ENCODE measurements at places on chromosomes 3 and 15.

DNA sequence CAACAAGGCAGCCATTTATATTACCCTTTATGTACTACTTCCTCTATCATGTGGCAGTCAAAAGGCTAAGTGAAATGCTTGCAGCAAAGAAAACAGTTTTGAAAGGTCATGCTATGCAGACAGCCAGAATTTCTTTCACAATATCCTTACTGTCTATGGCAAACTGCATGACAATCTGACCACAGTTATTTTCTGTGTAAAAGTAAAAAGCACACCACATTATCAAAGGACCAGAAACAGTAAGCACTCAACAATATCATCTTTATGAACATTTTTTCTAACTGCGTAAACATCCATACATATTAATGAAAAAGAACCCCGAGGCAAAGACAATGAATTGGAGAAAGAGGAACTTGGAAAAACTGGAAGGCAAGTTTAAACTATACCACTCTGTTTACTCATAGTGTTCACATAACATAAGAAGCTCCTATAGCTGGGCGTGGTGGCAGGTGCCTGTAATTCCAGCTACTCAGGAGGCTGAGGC lies 47.9 kb downstream of the PIK3CB start:
- DNase-seq = no peak

DNA sequence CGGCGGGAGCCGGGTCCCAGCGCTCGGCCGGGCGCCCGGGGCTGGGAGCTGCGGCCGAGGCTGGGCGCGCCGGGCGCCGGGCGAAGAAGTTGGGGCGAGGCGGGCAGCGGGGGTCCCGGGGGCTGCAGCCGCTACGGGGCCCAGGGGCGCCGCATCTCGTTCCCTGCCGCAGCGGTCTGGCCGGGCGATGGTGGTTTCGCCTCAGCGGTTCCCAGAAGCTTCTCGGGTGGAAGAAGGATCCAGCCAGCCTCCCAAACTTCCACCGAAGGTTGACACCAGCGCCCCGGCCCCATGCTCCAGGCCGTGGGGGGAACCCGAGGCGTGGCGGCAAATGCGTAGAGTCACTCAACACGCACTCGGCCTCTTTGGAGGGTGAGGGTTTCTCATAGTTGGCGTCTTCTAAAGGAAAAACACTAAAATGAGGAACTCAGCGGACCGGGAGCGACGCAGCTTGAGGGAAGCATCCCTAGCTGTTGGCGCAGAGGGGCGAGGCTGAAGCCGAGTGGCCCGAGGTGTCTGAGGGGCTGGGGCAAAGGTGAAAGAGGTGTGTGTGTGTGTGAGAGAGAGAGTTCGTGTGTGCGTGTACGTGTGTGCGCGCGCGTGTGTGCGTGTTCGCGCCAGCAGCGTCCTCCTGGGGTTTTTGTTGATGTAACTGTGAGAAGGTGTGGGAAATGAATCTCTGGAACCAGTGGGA lies 940 bp downstream of the BOC start:
- DNase-seq = no peak

DNA sequence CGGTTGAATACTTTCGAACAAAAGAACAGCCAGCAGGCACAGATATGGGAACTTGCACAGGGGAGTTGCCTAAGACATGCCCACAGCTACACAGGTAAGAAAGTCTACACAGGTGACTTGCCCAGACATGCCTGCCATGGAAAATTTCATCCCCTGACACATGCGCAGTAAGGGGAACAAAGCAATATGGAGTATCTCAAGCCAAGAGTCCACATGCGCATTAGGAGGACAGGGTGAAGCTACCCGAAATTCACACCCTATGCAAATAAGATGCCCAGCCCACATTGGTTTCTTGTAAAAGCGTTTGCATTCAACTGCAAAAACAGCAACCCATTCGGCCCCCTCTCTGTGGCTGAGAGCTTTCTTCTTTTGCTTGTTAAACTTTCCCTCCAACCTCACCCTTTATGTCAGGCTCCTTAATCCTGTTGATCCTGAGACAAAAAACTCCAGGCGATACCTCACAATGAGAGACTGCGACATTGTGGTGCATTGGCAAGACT lies 49.3 kb upstream of the TRPM1 start:
- DNase-seq = no peak

DNA sequence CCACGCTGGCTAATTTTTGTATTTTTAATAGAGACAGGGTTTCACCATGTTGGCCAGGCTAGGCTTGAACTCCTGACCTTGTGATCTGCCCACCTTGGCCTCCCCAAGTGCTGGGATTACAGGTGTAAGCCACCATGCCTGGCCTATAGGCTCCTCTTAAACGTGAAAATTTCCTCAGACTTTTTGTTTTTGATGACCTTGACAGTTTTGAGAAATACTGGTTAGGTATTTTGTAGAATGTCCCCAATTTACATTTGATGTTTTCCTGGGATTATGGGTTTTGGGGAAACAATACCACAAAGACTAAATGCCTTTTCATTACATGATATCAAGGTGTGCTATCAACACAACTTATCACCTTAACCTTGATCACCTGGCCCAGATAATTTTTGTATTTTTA lies 20.7 kb downstream of the BCL2A1 start:
- no peak for DNase-seq

DNA sequence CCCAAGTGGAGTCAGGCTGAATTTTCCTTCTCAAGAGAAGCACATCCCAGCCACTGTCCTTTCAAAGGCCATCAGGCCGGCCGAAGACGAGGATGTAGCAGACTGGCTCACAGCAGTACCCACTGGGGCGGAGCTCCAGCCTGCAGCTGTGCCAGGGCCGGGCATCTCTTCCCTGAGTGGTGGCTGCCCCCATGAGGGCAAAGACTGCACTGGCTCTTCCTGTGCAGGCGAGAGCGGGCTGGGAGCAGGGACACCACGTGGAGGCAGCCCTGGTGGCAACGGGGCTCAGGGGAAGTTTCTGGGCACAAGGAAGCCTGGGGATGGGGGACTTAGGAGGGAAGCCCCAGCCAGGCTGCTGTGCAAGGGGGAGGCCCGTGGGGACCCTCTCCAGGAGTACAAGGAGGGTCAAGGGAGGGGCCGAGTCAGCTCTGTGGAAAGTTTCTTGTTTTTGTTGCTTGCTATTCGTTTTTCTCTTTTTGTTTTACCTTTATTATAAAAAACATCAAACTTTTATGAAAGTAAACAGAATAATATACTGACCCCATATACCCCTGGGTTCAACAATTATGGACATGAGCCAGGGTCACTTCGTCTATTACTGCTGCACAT lies 66.1 kb downstream of the RPN1 start:
- peak; percentile 17 for DNase-seq

GRCh38 chr3:76811418-76811817 lies 228.5 kb upstream of the ROBO2 start:
- DNase-seq = no peak

DNA sequence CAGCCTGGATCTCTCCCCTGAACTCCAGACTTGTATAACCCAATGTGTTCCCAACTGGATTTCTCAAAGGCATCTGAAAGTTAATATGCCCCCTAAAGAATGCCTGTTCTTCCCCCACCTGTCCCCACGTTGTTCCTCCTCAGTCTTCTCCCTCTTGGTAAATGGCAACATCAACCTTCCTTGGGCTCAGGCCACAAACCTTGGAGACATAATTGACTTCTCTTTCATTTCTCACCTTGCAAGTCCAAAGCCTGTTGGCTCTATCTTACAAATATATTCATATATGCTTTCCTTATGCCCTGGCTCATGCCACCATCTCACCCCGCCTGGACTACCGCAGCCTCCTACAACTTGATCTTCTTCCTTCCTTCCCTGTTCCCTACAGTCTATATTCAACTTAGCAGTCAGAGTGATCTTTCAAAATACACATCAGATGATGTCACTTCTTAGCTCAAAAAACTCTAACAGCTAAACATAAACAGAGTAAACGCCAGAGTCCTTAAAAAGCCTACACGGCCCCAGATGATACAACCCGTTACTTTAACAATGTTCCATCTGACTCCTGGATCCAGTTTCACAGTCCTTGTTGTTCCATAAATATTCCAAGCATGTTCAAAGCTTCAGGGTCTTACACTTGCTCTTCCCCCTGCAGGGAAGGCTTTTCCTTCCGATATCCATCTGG lies 66.2 kb downstream of the ETV5 start:
- no peak for DNase-seq

GRCh38 chr15:75985971-75986370 lies 26.3 kb downstream of the NRG4 start:
- DNase-seq = no peak

- DNase-seq = no peak
Observed at GRCh38 chr3:26682406-26682805, 59.8 kb downstream of the LRRC3B start.

- DNase-seq = no peak
Observed at GRCh38 chr15:52379395-52380106, 83.9 kb upstream of the MYO5C start.

DNA sequence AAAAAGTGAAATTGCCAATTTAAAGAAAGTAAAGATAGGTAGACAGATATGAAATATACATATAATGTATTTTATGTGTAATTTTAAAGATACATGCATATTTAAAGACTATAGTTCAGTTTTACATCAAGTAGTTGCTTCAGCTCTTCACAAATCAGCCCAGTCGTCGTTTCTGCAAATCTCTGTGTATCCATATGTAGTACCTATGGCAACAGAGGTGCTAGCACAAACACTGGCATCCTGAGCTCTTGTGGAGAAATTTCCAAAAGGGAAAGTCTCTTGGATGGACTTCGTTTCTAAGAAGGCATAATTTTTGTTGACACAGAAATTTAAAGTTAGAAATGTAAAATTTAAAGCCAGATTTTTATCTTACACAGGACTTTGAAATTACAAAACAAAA lies 1284.7 kb downstream of the ROBO1 start:
- no peak for DNase-seq

GRCh38 chr3:120601554-120601953 lies 5.4 kb downstream of the NDUFB4 start:
- no peak for DNase-seq

GRCh38 chr3:114272271-114272670 lies 21.6 kb upstream of the TIGIT start:
- DNase-seq = no peak

DNA sequence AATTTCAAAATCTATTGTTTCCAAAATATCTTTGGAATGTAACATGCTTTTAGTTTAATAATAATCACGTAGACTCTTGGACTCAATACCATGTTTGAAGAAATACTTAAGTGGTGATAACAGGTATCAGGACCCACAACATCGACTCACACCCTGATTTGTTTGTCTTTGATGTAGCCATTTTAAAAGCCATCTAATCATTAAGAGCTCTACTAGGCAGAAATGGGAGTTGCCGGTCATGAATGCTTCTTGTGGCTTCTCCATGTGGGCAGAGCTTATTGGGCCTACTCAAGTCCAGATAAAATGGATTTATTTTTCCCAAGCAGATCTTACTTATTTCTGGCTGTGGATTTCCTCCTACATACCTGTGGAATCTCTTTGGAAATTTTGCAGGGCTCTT lies 261.6 kb upstream of the NR2F2 start:
- DNase-seq = no peak

GRCh38 chr3:117052395-117052794 lies 342.8 kb downstream of the TUSC7 start:
- DNase-seq = no peak

- no peak for DNase-seq
Observed at GRCh38 chr3:132256989-132257388, 60.2 kb upstream of the ACP3 start.

GRCh38 chr15:80970658-80971057 lies 19.0 kb downstream of the MESD start:
- no peak for DNase-seq

- no peak for DNase-seq
Observed at GRCh38 chr3:177604181-177604580, 406.9 kb upstream of the TBL1XR1 start.

- DNase-seq = no peak
Observed at GRCh38 chr15:80660119-80660518, 35.0 kb upstream of the ABHD17C start.

DNA sequence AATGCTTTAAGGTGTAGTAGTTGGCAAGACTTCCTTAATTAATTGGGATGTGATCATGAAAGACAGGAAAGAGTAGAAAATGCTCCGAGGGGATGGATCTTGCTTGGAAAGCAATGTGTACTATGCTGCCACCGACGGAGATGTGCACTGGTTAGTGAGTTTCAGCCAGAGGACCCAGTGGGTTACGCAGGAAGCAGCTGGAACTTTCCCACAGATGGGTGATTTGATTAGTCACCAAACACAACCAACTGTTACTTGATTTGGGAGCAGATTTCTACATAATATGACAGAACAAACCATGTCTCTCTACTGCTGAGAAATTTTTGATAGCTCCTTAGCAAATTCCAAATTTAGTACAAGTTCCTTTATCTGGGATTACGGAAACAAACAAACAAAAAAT lies 245.4 kb upstream of the MCTP2 start:
- DNase-seq = no peak

DNA sequence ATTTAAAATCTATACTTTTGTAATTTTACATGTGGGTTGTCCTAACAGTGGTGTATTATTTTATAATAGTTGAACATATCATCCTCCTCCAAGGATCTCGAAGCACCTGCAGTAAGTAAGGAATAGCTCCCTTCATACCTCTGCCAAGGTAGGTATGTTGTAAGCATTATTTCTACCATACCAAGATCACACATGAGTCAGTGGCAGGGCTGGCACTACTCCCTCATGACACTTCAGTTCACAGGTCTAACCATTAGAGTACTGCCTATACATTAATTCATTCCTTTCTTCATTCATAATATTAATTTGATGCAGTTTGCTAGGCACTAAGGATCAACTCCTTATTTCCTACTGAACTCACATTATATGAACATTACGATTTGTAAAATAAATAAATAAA lies 11.9 kb upstream of the LEKR1 start:
- no peak for DNase-seq

- no peak for DNase-seq
Observed at GRCh38 chr3:169266351-169266750, 397.2 kb downstream of the MECOM start.

- no peak for DNase-seq
Observed at GRCh38 chr3:47319956-47320355, 37.2 kb downstream of the KLHL18 start.

DNA sequence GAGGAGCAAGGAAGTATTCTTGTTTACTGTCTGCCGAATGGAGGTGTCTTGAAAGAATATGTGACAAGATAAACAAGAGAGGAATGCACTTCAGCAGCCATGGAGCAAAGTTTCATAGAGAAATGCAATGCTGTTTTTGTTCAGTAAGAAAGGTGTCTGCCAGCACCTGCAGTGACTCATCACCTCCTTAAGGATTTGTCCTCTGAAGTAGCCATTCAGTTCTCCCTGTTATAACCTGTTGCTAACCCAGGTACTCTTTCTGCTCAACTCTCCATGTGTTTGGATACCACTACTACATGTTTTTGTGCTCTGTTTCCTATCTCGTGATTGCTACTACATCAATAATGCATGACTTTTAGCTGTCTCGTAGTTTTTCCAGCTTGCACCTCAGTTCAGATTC lies 328.9 kb downstream of the CHL1 start:
- no peak for DNase-seq

DNA sequence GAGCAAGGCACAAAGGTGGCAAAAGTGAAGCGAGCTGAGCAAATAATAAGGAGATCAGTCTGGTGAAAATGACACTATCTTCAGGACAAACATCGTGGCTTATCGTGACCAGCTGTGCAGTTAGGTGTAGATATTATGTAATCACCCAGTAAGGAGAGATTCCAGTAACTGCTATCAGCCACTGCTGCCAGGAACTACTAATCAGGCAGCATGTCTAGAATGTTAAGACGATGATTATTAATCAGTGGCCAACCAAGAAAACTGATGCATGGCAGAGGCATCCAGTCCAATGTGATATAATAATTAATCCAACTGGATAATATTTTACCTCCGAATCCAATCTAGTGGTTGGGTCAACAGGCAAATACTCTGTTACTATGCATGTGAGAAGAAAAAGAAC lies 252.7 kb upstream of the ZPLD1 start:
- no peak for DNase-seq

Measured in activated CD4-positive, alpha-beta T cell treated with anti-CD3 and anti-CD28 coated beads, Interleukin-2, amount 50 U/mL, for 4 hours (primary cell).